T1000 (cell line): ENCODE measurements at places on chromosomes 1 and 21.

DNA sequence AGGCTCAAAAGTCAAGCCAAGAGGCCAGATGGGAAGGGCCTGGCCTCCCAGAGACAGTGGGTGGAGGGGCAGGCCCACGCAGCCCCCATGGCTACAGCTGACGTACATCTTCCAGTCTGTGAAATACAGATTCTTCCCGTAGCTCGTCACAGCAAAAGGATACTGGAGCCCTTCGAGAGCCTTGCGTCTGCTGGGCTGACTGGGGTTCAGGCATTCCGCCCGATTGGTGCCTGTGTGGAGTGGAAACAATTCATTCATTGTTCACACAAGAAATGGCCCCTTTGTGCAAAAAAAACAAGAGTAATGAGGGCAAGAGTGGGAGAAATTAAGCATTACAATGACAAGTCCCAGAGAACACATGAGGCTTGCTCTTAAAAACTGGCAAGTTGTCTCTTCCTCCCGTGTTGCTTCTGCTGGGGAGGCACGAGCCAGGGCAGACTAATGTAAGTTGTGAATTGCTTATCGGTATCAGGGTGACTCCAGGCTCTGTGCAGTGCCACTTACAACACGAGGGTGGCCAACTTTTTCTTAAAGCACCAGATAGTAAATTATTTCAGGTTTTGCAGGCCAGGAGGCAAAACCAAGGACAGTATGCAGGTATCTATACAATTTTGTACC, 85.1 kb downstream of the NID1 start:
- no peak for DNase-seq

DNA sequence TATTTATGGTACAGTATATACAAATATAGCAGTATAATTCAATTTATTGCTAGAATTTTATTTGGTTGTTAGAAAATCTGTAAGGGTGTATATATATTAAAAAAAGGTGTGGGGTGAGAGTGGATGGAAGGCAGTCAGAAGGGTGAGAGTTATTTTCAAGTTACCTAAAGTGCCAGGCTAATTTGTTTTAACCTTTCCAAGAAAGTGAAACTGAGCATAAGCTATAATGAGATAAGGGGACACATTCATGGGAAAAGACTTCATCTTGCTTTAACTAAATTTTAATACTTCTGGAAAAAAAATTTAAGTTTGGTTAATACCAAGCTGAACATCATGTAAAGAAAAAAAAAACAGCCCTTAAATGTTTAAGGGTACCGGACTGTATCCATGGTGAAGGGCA, 4.9 kb downstream of the TEX38 start:
- no peak for DNase-seq

- DNase-seq, result no peak
Observed at GRCh38 chr1:20361401-20361800, 70.7 kb downstream of the VWA5B1 start.

DNA sequence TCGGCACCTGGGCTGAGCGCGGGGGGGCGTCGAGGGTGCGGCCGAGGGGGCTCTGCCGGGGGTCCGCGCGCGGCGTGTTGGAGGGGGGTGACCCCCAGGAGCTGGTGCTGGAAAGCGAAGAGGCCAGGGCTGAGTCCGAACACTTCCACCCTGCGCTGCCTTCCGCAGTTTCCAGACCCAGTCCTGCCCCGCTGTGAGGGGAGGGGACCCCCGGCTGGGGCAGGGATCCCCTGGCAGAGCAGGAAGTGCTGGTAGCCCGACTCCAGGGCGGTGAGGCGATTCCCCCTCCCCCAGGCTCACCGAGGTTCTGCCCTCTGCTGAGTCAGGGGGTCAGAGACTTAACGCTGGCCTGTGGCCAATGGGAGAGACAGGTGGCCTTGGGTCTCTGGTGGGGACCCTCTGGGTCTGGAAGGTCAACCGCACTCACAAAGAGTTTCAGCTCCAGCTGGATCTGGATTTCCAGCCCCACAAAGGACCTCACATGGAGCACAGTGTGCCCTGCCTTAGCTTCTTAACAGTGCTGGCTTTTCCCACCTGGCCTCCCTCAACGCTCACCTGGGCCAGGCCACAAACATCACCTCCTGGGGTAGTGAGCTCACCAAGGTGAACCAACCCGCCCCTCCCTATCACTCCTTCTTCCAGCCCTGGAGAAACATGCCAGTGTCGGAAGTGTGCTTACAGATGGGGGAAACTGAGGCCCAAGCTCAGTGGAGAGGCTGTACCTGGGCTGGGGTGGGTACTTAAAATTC, 39.8 kb upstream of the SYNC start:
- no peak for DNase-seq

DNA sequence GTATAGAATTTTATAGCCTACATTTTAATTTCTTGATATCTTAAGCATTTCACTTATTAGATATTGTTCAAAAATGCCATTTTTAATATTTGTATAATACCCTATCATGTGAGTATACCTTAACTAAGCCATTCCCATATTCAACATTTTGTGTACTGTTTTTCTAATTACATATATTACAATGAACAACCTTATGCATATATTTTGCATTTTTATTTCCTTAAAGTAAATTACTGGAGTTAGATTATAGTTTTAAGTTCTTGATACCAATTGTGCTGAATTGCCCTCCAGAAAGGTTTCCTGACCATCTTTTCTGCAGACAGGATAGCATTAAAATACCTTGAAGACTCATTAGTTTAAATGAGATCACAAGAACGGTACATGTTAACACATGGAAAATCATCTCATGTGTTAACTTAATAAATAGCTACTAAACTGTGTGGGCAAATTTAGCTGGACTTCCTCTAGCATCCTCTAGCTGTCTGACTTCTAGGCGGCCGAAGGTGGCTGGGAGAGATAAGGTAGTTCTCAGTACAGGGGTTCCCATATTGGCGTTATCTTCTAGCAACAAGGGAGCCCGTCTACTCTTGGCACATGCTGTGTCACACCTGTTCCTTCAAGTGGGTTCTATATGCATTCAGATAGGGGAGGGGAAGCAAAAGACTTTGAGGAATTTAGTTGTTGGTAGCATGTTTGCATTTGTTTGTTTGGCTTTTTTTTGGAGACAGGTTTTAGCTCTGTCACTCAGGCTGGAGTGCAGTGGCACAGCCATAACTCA, 8.9 kb downstream of the DCLRE1B start:
- DNase-seq, result no peak

DNA sequence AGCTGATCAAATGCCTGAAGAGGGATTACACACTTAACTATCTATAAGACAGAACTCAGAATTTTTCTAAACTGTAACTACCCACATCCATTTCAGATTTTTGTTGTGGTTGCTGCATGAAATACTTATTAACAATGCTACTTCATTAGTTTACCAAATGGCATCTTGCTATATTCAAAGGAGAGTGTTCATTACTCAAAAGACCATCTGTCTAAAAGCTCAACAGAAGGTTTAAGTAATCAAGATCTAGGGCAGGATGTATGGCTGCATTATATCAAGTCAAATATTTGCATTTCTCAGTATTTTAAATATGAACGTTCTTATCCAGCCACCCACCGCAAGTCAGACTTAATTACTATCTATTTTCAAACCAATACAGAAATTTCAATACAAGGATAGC, 79.9 kb downstream of the SIPA1L2 start:
- no peak for DNase-seq

DNA sequence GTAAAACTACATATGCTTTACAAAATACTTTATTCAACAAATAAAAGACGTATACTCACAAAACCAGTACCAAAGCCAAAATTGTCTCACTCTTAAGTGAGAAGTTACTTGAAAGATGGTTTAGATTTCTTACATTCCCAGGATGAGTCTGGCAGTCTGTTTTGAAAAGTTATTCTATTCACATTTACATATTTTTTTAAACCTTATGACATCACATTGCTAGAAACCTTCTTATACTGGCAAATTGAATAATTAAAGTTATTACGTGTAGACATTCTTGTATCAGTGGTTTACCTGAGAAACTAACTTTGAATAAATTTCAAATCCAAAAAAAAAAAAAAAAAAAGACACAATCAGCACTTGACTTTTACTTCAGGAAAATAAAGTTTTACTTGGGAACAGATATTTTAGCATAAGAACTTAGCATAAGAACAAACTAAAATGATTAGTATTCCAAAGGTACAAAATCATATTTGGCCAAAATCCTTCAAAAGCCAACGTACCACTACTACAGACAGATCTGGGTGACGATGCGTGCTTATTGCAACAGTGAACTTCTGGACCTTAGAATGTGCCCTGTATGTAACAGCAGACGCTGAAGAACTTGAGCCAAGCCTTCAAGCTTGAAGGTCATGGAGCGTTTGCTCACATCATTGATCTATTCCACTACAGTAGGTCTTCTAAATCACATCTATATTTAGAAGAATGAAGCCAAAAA, 2.5 kb downstream of the CDC42BPA start:
- DNase-seq, result no peak
